Right lung (tissue), 10 donors: ENCODE measurements at places on chromosomes 12 and 14. TPM values are rescaled to one million over a fixed set of nuclear protein-coding genes. Genes with fewer than 3 reads are reported as not detected.

KRT77 gene
- not detected for polyA plus RNA-seq

KLHDC1 gene
- polyA plus RNA-seq: 8.4 TPM

TMEM132C gene
- polyA plus RNA-seq: 29.7 TPM

- no peak for DNase-seq
These were observed 115.4 kb downstream of the SOX5 start for GRCh38 chr12:23834076-23834475.

GRCh38 chr12:47302111-47302671 is 222.4 kb upstream of the AMIGO2 start:
- no peak for DNase-seq

GRCh38 chr12:46404225-46404631 is 31.7 kb upstream of the SLC38A2 start:
- DNase-seq: no peak

- DNase-seq: no peak
These were observed 6.2 kb upstream of the DDX47 start for GRCh38 chr12:12806784-12807516.

GRCh38 chr14:97942921-97943320 is 1145.7 kb downstream of the VRK1 start:
- DNase-seq: no peak

DNA sequence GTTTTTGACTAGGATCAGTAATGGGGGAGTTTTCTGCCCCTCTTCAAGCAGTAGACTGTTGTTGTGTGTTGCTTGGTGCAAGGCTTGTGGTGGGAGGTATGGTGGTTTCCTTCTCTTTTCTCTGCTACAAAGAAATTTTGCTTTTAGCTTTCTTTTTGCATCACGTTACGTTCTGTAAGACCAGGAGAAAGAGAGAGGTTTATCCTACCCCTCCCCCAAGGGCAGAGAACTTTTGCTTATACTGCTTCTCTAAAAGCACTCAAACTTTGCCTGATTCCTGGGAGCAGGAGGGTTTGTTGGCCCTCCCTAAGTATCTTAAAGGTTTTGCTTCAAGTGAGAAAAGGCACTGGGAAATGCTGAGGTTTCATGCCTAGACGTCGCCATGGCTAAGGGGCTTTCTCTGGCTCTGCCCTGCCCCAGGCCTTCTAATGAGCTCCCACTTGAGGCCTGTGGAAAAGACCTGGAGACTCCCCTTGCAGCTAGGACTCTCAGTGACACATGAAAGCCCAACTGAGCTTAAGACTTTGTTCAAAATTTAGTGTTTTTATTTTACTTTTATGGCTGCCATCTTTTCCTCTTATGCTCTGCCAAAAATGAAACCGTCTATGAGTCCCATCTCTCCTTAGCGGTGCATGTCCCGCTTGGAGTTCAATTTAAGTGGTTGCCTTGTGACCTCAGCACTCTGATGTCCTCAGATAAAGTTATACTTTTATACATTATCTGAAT is 49.2 kb downstream of the EIF2S3B start:
- no peak for DNase-seq

DNA sequence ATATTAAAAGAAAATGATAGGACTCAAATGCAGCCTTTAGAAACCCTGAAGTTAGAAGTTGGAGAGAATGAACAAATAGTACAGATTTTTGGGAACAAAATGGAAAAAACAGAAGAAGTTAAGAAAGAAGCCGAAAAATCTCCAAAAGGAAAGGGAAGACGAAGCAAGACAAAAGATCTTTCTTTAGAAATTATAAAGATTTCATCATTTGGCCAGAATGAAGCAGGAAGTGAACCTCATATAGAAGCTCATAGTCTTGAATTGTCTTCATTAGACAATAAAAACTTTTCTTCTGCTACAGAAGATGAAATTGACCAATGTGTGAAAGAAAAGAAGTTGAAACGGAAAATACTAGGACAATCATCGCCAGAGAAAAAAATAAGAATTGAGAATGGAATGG is 31.4 kb upstream of the TOMM20L start:
- no peak for DNase-seq
